ENCODE measurements at places on chromosomes 16 and 17. TPM values are rescaled to one million over a fixed set of nuclear protein-coding genes. Genes with fewer than 3 reads are reported as not detected.
A peak's percentile ranks its signal among the peaks of the same experiment; 100 is the strongest.

DNA sequence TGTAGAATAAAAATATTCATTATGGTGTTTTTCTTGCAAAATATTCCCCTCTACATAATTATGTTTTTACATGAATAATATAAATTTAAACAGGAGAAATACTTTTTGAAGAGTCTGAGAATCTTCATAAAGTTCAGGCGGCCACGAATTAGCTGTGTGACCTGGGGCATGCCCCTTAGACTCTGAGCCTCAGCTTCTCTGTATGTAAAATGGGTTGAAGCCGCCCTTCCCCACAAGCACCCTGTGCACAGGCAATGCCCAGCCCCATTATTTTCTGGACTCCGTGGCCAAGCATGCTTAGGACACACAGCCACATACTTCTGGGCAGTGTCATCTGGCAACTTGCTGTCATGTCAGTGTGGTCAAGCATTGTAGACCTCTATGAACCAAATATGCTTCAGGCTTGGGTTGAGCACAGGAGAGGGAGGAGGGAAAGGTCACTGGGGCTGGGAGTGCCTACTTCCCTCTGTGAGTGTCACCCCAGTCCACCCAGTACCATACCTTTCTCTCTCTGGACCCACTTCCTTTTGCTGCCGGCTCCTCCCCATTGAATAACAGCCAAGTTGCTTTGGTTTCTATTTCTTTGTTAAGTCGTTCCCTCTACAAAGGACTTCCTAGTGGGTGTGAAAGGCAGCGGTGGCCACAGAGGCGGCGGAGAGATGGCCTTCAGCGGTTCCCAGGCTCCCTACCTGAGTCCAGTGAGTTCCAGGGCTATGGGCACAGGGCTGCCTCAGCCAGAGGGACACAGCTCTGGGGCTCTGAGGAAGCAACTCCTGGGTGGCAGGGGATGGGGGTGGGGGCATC lies at the start of gene LGALS9:
LGALS9 (plus strand) TSS at position 582 of the 804 bp plus-strand sequence; CDS start at position 660, 78 bp downstream.
- H3K4me3 ChIP-seq = peak within 1 kb of the TSS; percentile 5
- peak; percentile 54 for DNase-seq
- H3K27ac ChIP-seq = peak within 1 kb of the TSS; percentile 57
- no peaks in the 10 kb centered on the region for H3K36me3 ChIP-seq
- no peaks in the 10 kb centered on the region for H3K27me3 ChIP-seq

Gene TBC1D3I
- total RNA-seq = not detected

DNA sequence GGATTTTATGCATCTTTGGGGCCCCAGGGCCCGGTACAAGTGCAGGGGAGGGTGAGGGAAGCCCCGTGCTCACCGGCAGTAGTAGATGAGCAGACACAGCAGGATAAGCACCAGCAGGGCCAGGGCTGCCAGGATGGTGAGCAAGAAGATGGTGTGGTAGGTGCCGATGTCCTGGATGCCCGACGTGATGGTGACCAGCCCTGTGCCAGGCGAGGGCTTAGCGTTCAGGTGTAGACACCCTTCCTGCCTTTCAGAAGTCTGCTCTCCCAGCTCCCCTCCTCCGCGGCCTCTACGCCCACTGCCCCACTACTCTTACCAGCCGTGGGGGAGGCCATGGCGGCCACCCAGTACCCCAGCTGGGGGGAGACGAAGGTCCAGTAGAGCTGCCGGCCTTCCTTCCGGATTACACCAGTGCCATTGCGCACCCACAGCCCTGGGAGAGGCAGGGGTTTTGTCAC lies 8.0 kb downstream of the FAM171A2 start:
- no peaks in the 10 kb centered on the region for H3K27me3 ChIP-seq
- H3K36me3 ChIP-seq = peaks cover 27% of the 10 kb centered on the region
- H3K4me3 ChIP-seq = no peak overlapping the region
- peaks cover 14% of the 10 kb centered on the region for H3K4me1 ChIP-seq
- H3K27ac ChIP-seq = no peak overlapping the region
- DNase-seq = peak; percentile 55

Gene CES5A
- not detected for total RNA-seq

DNA sequence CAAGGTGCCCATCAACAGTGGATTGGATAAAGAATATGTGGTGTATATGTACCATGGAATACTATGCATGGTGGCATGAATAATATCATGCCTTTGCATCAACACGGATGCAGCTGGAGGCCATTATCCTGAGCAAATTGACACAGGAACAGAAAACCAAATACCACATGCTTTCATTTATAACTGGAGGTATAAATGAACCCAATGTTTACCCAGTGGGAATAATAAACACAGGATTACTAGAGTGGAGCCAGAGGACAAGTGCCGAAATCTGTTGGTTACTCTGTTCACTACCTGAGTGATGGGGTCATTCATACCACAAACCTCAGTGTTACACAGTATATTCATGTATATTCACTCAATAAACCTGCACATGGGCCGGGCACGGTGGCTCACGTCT lies 125.2 kb downstream of the CDH11 start:
- H3K4me3 ChIP-seq = no peak overlapping the region
- H3K36me3 ChIP-seq = peaks cover 4% of the 10 kb centered on the region
- DNase-seq = no peak
- H3K27ac ChIP-seq = no peak overlapping the region

DNA sequence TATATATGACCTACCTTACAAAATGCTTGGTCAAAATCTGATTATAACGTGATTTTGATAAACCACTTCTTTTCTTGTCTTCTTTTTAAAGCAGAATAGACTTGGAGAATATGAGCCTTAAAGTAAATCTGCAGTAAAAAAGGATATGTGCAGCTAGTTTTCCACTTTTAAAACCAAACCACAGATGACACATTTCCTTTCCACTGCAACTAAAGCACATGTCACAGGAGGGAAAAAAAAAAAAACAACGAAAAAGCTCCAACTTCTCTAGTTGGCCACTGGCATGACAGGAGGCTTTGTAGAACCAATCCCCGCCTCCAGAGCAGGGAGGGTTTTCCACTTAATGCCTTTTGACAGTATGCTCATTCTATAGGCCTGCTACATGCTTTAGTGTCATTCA lies at the start of gene EVI2A:
EVI2A (minus strand) TSS at position 142 of the 400 bp plus-strand sequence. CDS start 2,609 bp downstream, outside the sequence.
- DNase-seq = peak; percentile 68
- peaks cover 7% of the 10 kb centered on the region for H3K4me1 ChIP-seq
- H3K36me3 ChIP-seq = peaks cover 6% of the 10 kb centered on the region

GRCh38 chr16:64364894-64365293 lies 757.0 kb downstream of the CDH11 start:
- no peak overlapping the region for H3K27ac ChIP-seq
- no peak overlapping the region for H3K4me3 ChIP-seq
- no peak for DNase-seq

Gene RDM1
- total RNA-seq = not detected

GRCh38 chr17:37239690-37240334 lies 136.0 kb upstream of the C17orf78 start:
- H3K4me1 ChIP-seq = no peaks in the 10 kb centered on the region
- H3K27ac ChIP-seq = no peak overlapping the region
- H3K27me3 ChIP-seq = no peaks in the 10 kb centered on the region
- no peak overlapping the region for H3K4me3 ChIP-seq

DNA sequence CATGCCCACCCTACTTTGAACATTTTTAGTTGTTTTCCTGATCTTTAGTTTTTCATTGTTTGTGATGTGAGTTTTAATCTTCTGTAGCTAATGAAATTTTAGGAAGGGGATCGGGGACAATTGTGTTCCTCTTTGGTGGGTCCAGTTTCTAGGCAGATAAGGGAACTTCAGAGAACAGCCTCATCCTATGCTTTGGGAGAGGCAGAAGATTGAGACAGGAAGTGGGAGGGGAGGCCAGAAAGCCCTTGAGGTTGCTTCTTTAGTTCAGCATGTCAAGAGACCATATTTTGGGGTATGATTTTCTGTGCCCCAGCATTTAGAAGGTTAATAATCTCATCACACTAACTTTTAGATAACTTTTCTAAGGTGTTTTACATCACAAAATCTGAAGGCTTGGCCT lies 191.0 kb downstream of the TANC2 start:
- no peak overlapping the region for H3K27ac ChIP-seq
- no peaks in the 10 kb centered on the region for H3K27me3 ChIP-seq
- no peaks in the 10 kb centered on the region for H3K4me1 ChIP-seq
- H3K4me3 ChIP-seq = no peak overlapping the region
- H3K36me3 ChIP-seq = no peaks in the 10 kb centered on the region

GRCh38 chr16:79334127-79334526 lies 266.4 kb downstream of the MAF start:
- H3K27me3 ChIP-seq = no peaks in the 10 kb centered on the region
- H3K4me3 ChIP-seq = no peak overlapping the region

DNA sequence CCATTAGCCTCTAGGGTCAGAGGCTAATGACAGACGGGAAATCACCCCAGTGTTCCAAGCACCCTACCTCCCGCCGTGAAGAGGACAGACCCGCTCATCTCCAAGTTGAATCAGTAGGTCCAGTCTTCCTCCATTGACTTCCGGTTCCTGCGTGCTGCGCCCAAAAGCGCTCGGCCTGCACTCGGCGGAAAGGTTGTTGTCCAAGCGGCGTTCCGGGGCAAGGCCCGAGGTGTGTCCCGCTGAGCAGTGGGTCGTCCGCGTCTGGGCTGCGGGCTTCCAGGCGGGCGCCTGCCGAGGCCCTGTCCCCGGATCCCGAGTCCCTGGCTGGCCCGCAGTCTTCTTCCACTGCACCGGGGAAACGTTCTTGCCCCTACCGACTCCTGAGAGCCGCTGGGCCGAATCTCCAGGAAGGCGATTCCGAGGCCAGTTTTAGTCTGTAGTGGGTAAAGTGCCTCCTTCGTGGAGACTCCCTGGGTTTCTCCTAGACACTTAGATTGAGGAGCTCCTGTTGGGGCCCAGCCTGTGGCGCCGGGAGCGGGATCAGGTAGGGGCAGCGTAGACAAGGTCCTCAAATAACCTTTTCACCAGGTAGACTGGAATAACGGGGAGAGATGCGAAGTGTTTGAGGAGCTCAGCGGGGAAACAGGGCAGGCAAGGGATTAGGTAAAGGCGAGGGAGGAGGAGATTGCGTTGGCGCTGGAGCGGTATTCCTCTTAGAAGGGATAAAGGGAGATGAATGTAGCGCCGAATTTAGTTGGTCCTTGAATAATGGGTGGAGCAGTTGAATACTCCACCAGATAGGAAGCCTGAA lies at the start of gene TEFM:
TEFM (minus strand) TSS at position 138 of the 811 bp plus-strand sequence; CDS start at position 98, 40 bp downstream.
- H3K27me3 ChIP-seq = no peaks in the 10 kb centered on the region
- peaks cover 25% of the 10 kb centered on the region for H3K4me1 ChIP-seq
- no peaks in the 10 kb centered on the region for H3K36me3 ChIP-seq
- H3K27ac ChIP-seq = peak within 1 kb of the TSS; percentile 95

GRCh38 chr17:14737984-14738651 lies 437.2 kb downstream of the HS3ST3B1 start:
- DNase-seq = peak; percentile 86
- peak overlapping the region; percentile 76 for H3K27ac ChIP-seq
- H3K36me3 ChIP-seq = no peaks in the 10 kb centered on the region
- no peak overlapping the region for H3K4me3 ChIP-seq
- H3K27me3 ChIP-seq = no peaks in the 10 kb centered on the region

DNA sequence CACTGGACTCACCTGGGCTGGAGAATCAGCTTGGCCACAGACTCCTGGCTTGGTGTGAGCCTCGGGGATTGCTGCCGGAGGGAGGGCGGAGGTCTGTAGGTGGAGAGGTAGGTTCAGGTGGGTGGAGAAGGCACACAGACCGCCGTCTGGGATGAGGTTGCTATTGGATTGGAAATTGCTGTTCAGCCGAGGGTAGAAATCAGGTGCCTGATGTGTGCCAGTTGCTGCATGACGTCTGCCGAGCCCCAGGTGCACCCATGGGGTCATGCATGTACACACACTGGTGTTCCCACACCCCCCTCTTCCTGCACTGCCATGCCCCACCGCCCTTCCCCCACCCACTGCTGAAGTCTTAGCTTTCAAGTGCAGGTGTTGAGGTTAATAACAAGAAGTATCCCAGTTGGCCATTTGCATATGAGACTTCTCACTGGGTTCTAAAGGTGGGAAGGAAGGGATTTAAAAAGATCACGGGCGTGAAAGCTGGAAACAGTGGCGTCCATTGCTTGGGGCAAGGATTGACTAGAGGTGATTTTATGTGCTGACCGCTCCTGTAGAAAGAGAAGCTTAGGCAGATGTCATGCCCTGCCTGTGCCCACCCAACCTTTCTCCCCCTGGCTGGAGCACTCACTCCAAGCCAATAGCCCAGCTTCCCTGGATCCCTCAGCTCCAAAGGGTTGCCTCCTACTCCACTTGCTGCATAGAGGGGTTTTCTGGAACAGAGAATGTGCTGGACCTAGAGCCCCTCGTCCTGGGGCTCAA lies 193.6 kb downstream of the CCDC182 start:
- H3K36me3 ChIP-seq = no peaks in the 10 kb centered on the region
- no peaks in the 10 kb centered on the region for H3K27me3 ChIP-seq
- H3K27ac ChIP-seq = no peak overlapping the region
- peaks cover 9% of the 10 kb centered on the region for H3K4me1 ChIP-seq
- H3K4me3 ChIP-seq = no peak overlapping the region

GRCh38 chr17:75549246-75550138 lies 24.0 kb downstream of the LLGL2 start:
- no peaks in the 10 kb centered on the region for H3K27me3 ChIP-seq
- H3K4me1 ChIP-seq = peaks cover 13% of the 10 kb centered on the region
- H3K4me3 ChIP-seq = no peak overlapping the region
- H3K36me3 ChIP-seq = no peaks in the 10 kb centered on the region
- peak; percentile 94 for DNase-seq
- H3K27ac ChIP-seq = peak overlapping the region; percentile 89

GRCh38 chr16:53071748-53072301 lies 17.0 kb downstream of the CHD9 start:
- peak; percentile 27 for DNase-seq
- H3K36me3 ChIP-seq = no peaks in the 10 kb centered on the region
- no peaks in the 10 kb centered on the region for H3K27me3 ChIP-seq
- H3K4me3 ChIP-seq = no peak overlapping the region
- peak overlapping the region; percentile 52 for H3K27ac ChIP-seq

Gene NXN
- total RNA-seq = 45.1 TPM

Gene CA5A
- not detected for total RNA-seq

Gene PERCC1
- total RNA-seq = not detected

DNA sequence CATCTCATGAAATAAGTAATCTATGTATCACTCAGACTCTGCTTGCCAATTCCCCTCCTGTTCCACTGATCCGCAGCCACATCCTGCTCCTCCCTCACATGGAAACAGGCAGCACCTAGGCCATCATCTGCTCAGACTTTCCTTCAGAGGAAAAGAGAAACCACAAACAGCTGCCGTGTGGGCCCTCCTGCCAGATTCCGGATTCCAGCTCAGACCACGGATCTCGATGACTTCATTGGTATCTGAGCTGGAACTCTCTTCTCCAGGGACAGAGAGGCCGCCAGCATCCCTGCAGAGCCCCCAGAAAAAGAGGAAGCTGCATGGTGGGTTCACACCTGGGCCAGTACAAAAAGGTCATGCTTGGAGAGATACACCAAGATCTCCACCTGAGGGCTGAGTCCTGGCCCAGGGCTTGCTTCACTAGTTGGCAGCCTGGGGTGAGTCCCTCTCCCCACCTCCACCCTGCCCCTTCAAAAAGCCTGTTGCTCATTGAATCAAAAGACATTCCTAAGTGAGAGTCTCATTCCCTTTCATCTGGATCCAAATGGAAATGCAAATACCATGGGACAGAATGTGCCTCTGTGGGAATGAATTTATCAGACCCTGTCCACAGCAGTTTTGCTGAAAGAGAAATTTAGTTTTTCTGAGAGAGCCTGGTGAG lies 47.2 kb downstream of the HOXB1 start:
- no peak for DNase-seq
- no peak overlapping the region for H3K27ac ChIP-seq
- H3K4me1 ChIP-seq = peaks cover 4% of the 10 kb centered on the region
- H3K4me3 ChIP-seq = no peak overlapping the region
- H3K36me3 ChIP-seq = no peaks in the 10 kb centered on the region

Measured in upper lobe of left lung (tissue), 6 donors.